ENCODE measurements at places on chromosomes 5 and 9.

GRCh38 chr9:105663914-105664313 is 1.7 kb downstream of the TAL2 start:
- DNase-seq: no peak

DNA sequence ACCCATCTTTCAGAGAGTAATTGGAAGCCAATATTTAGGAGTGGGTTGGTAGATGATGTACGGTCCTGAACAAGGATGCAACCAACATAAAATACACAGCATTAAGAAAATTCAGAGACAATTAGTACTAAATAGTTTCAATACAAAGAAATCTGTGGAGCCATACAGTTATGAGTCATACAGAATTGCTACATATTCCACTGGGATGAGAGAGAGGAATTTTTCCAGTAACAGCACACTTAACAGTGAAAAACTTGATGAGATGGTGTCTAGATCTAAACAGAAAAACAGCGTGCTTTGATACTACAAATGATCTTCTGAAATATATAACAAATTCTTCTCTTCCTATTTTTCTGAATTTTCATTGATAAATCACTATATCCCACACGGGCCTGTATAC is 1999.3 kb upstream of the CDH9 start:
- DNase-seq: no peak

- DNase-seq: no peak
Measured at GRCh38 chr9:129185991-129186390, 7.9 kb upstream of the IER5L start.

- DNase-seq: no peak
Measured at GRCh38 chr5:134825212-134825611, 20.6 kb upstream of the C5orf24 start.

GRCh38 chr9:115198001-115198400 is 80.0 kb upstream of the TNC start:
- no peak for DNase-seq

All from NCI-H524 treated with DMSO at 0.1 percent for 48 hours (cell line).